ENCODE measurements at places on chromosomes 11 and 22.

- DNase-seq, result no peak
Observed at GRCh38 chr11:19687392-19687791, 25.2 kb upstream of the NAV2 start.

GRCh38 chr11:76762356-76762752 lies 20.8 kb upstream of the TSKU start:
- no peak for DNase-seq

GRCh38 chr11:114193730-114194679 lies 102.2 kb upstream of the NNMT start:
- no peak for DNase-seq

DNA sequence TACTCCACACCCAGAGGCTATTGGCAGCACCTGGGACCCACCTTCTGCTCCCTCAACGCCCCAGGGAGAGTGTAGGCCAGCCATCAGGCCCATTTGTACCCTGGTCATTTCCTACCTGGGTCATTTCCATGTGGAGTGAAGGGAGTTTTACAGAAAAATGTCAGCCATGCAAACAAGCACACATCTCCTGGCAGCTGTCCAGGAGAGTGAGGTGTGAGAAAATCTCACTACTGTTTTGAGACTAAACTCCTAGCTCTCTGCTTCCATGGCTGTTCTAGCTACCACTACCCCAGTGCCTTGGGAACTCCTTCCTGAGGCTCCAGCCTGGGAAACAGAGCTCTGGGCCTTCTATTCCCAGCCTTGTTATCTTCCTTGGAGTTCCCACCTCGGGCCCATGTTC lies 2.8 kb upstream of the TMPRSS13 start:
- peak; percentile 75 for DNase-seq

DNA sequence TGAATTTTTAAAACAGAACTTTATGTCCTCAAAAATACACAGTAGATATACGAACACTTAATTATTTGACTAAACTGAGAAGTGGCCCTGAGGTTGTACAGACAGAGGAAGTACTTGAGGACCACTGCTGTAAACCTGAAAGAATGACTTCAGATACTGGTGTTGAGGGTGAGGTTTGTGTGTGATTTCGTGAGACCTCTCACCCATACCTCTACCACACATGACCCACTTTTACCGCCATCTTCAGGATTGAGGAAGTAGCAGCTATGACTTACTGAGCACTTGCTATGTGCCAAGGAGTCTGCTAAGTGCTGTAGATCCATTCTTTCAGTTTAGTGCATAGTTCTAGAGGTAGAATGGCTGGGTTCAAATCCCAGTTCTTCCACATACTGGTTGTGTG lies 21.9 kb downstream of the MMP13 start:
- no peak for DNase-seq

- no peak for DNase-seq
Observed at GRCh38 chr11:105524286-105524685, 85.6 kb upstream of the GRIA4 start.

- no peak for DNase-seq
Observed at GRCh38 chr22:35739076-35739930, 21.6 kb downstream of the APOL5 start.

DNA sequence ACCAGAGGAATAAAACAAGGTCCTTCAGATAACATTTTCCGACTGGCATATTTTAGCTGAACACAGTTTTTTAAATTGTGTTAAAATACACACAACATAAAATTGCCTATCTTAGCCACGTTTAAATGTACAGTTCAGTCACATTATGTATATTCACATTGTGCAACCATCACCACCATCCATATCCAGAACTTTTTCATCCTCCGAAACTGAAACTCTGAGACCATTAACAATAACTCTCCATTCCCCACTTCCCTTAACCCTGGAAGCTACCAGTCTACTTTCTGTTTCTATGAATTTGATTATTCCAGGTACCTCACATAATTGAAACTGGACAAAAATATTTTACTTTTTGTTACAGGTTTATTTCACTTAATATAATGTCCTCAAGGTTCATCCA lies 213.3 kb downstream of the ETS1 start:
- no peak for DNase-seq

- no peak for DNase-seq
Observed at GRCh38 chr11:129610125-129610524, 205.5 kb upstream of the TMEM45B start.

GRCh38 chr11:129637473-129637872 lies 178.2 kb upstream of the TMEM45B start:
- DNase-seq, result no peak

- no peak for DNase-seq
Observed at GRCh38 chr22:25656724-25657123, 85.3 kb upstream of the MYO18B start.

DNA sequence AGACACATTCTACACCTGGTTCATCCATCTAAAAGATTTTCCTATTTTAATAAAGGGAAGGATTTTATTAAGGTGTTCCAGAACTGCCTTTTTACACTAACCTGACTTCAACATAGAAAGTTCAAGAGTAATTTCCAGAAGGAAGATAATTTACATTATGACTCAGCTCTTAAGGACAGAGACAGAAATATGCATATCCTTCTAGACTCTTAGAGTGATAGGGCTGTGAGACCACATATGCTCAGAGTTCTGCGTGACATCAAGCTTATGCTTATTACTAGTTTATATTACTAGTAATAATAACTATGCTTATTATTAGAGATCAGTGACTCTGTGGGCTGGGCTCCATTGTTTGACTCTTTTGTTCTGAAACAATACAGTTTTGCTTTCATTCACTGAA lies 4.6 kb downstream of the PDGFD start:
- no peak for DNase-seq

DNA sequence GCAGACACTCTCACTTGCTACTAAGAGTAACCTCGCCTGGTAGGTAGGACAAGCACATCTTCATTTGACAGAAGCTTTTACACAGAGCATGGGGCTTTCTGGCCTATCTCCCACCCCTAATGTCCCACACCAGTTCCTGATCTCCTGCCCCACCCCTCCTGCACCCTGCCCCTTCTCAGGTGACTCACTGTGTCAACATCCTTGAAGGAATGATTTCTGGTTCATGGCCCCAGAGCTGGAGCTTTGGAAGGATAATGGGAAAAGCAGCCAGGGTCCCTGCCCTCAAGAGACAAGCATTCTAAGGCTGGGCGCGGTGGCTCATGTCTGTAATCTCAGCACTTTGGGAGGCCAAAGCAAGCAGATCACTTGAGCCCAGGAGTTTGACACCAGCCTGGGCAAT lies 47.2 kb downstream of the LRFN4 start:
- no peak for DNase-seq

DNA sequence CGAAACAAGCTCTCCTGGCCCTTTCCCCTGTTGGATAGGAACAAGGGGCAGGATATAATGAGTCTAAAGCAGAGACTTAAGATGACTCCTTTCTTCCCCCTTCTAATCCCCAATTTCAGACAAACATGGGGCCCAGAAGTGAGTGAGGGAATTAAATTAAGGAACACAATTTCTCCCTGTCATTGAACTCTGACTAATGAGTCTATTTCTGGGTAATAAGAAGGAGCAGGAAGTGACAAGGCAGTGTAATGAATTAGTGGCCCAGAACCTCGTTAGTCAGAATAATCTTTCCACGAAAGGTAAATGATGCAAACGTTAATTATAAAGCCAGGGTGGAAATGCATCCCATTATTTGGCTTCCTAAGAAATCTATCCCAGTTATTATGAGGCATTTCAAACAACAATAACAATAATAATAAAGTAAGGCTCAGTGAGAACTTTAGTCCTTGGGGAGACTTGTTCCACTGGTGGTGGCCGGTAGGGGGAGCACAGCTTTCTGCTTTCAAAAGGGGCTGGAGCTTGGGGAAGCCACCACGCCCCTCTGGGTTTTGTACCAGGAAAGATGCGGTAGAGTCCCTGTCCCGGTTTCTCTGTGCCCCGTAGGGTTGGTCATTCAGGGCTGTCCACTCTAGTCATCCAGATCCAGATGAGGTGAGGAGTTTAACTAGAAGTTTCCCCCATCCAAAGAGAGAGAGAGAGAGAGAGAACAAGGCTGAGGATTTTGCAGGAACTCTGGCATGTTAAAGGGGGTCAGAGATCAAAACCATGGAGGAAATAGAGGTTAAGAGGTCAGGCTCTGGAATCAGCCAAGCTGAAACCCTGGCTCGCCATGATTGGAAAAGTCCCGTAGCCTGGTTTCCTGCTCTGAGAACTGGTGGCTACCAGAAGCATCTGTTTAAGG lies 298.3 kb downstream of the NTM start:
- peak; percentile 36 for DNase-seq

DNA sequence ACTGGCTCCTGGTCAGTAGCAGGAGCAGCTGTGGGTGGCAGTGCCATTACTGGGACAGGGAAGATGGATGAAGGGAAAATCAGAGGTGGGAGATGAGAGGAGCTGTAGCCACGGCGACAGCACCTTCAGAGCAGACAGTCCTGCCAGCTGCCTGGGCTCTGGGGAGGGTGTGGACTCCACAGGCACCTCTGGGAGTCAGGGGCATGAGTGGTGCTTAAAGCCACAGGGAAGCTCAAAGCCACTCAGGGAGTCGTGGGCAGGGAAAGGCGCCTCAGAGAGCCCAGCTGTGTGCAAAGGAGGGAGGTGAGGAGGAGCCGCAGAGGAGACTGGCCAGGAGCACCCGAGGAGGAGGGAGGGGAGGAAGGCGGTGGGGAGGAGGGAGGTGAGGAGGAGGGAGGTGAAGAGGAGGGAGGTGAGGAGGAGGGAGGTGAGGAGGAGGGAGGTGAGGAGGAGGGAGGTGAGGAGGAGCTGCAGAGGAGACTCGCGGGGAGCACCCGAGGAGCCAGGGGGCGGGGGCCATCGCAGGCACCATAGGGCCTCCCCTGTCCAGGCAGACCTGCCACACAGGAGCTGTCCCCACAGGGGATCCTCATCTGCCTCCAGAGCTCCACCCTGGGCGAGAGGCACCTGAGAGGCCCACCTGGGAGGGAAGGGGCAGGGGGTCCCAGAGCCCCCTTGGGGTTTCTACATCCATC lies 977.6 kb downstream of the BRD1 start:
- DNase-seq, result no peak

- no peak for DNase-seq
Observed at GRCh38 chr11:60919956-60920355, 4.3 kb upstream of the TMEM132A start.

DNA sequence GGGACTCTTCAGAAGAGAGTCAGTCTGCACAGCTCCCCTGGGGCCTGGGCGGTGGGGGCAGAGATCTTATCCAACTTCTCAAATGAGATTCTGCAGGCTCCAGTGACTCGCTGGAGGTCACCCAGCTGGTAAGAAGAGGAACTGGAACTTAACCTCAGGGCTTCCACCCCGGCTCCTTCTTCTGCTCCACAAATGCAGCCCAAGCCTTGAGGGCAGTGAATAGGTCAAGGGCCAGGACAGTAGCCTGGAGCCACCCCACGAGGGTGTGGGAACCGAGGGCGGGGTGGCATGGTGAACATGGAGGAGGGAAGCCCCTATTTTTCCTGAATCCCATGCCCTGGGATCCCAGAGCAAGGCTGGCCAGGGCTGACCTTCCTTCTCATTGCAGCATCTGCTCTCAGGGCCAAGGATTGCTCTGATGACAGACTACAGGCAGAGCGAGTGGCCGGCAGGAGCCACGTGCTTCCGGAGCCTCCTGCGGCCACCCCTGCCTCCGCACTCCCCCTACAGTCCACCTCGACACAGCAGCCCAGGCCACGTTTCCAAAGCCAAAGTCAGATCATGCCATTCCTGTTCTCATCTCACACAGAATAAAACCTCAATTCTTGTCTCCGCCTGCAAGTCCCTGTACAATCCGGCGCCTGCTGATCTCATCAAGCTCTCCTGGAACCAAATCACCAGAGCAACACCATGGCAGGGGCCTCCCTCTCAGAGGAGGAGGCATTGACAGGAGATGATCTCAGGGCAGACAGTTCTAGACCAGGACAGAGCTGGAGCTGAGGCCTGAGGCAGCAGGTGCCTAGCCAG lies 21.1 kb upstream of the UPK3A start:
- DNase-seq, result no peak
